ENCODE measurements at places on chromosomes 7 and 10.

DNA sequence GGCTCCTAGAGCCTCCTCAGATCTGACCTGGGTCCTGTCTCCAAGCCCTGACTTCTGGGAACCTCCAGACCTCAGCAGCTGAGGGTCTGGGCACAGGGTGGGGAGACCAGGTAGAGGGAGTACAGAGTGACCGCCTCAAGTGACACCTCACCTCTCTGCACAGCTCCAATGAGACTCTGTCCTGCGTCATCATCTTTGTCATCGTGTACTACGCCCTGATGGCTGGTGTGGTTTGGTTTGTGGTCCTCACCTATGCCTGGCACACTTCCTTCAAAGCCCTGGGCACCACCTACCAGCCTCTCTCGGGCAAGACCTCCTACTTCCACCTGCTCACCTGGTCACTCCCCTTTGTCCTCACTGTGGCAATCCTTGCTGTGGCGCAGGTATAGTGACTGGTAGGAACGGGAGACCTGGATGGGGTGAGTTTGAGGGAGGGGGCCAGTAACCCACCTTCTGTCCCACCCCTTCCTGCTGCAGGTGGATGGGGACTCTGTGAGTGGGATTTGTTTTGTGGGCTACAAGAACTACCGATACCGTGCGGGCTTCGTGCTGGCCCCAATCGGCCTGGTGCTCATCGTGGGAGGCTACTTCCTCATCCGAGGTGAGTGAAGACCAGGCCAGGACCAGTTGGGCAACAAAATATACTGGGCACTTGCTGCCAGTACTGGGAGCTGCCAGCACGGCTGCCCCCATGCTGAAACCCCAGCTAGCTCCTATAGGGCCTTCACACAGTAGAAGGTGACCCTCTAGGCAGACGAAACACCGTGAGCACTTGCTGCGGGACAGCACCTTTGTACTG, 17.8 kb downstream of the SMO start:
- DNase-seq = no peak

GRCh38 chr7:45007106-45007505, 7.1 kb downstream of the CCM2 start:
- no peak for DNase-seq

GRCh38 chr10:45660876-45661411, 11.6 kb downstream of the ZFAND4 start:
- no peak for DNase-seq

DNA sequence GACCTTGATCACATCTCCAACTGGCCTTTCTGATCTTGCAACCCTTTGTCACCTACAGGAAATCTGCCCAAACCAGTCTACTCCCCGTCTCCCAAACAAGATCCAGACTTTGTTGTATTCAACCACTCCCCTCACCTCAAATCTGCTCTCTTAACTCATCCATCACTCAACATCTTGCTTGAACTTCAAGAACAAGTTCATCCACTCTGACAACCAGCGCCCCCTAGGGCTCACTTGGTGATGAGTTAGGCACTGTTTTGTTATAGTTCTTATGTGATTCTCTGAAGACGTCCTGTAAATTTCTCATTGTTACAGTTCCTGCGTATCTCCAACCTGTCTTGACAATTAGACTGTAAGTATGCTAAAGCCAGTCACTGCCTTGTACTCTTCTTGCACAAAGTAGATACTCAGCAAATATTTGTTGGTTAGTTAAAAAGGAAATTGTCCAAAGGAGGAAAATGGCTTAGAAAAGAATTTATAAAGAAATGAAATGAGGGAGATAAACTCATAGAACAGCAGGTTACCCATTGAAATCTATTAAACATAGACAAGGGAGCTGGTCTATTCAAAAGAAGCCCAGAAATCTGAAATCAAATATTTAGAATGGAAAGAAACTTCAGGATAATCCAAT, 5.3 kb downstream of the FRMD4A start:
- DNase-seq = no peak

- no peak for DNase-seq
Measured at GRCh38 chr7:158228986-158229385, 358.6 kb downstream of the PTPRN2 start.

DNA sequence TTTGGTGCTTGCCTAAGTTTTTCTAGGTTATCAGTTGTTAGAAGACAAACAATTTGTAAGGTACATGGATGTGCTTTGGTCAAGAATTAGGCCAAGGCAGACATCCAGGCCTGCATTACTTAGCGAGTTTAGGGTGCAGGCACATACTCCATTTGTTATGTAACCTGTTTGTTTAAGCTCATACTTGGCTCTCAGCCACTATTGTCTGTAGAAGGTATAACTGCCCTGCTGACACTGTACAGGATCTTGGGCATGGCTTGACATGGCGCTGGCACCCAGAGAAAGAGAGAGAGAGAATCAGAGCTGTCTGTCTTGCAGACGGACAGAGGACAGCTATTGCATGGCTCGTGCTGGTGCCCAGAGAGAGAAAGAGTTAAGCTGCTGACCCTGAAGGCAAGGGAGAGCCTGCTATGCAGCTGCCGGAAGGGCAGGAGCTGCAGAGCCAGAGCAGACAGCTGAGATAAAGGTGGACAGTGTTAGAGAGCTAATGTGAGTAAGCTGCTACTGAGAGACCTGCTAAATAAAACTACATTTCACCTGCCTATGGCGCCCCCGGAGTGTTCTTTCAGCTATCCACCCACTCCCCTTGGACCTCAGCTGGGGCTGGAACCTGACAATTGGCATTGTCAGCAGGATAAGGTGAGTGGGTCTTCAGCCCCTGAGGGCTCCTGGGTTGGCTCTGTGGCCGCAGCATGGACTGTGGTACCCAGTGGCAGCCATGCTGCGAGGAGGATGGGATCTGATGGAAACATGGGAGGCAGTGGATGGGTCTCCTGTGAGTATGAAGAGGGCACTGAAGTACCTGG, 120.9 kb upstream of the TMEM106B start:
- DNase-seq = no peak

DNA sequence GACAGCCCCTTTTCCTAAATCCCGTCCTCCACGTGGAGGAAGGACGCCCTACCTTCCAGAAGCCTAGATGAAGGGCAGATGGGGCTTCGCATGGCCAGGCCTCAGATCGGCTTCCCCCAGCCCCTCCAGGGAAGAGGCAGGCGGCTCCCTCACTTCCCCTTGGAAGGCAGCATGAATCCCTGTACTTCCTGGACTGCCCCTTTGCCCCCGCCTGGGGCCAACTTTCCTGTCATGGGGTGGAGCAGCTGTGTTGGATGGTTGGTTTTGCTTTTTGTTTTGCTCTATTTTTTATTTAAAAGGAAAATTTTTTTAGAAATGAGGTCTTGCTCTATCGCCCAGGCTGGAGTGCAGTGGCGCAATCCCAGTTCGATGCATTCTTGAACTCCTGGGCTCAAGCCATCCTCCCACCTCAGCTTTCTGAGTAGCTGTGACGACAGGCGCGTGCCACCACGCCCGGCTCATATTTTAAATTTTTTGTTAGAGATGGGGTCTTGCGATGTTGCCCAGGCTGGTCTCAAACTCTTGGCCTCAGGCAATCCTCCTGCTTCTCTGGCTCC, 27.2 kb downstream of the GTF2IRD1 start:
- DNase-seq = no peak

- DNase-seq = peak; percentile 66
Measured at GRCh38 chr7:118214051-118214832, 10.3 kb upstream of the ANKRD7 start.

- DNase-seq = no peak
Measured at GRCh38 chr7:139431010-139431409, 52.5 kb downstream of the KLRG2 start.

GRCh38 chr7:113285411-113285810, 167.1 kb upstream of the SMIM30 start:
- no peak for DNase-seq

- DNase-seq = no peak
Measured at GRCh38 chr10:35758076-35758475, 116.0 kb upstream of the FZD8 start.

DNA sequence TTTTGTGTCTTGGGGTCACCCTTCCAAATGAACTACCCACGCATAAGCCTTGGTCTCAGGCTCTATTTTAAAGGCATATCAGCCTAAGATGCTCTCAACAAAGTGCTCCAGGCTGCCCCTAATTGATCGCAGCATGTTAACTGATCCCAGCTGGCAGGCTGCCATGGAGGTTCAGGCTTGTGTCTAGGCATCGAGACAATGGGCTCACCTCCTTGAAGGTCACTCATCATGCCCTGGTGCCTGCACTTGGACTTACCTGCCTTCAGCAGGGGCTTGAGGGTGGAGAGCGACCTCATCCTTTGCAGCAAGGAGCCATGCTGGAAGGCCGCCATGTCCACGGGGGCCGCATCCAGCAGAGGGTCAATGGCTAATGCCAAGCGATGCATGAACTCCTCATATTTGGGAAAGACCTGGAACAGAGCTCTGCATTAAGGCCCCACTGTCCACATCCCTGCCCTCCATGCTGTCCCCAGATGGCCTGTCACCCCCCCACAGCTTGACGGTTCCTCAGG, 17.8 kb downstream of the PYROXD2 start:
- no peak for DNase-seq

- DNase-seq = no peak
Measured at GRCh38 chr10:117514971-117515370, 27.6 kb upstream of the EMX2 start.

DNA sequence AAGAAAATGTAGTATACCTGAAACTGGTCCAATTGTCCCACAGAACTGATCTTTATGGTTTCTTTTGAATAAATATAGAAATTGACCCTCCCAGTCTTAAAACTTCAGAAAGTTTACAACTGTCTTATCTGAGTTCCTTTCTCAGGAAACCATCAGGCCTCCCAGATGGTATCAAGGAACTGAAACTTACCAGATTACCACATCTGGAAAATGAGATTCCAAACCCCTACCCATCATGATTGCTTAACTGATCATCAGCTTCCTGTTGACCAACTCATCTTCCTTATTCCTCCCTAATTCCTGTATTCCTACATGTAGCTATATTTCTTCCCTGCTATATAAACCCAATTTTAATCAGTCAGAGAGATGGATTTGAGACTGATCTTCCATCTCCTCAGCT, 5.5 kb downstream of the VWDE start:
- no peak for DNase-seq

DNA sequence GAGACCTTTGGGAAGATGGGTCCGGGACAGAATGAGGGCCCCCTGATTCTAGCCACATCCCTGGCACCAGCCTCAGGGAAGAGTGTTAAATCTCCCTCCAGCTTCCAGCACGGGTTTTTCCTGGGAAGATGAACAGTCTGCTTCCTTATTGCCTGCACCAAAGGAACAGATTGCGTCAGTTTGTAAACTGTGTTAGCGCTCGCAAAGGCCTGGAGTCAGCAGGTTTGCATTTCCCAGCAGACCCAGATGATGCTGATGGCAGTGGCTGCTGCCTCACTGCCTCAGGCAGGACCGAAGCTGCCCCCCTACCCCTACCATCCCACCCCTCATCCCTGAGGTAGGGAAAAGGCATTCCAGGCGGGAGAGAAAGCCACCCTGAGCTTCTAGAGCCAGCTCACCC, 34.6 kb upstream of the LRRC4 start:
- DNase-seq = no peak

- no peak for DNase-seq
Measured at GRCh38 chr7:78226059-78226719, 427.6 kb downstream of the PHTF2 start.

DNA sequence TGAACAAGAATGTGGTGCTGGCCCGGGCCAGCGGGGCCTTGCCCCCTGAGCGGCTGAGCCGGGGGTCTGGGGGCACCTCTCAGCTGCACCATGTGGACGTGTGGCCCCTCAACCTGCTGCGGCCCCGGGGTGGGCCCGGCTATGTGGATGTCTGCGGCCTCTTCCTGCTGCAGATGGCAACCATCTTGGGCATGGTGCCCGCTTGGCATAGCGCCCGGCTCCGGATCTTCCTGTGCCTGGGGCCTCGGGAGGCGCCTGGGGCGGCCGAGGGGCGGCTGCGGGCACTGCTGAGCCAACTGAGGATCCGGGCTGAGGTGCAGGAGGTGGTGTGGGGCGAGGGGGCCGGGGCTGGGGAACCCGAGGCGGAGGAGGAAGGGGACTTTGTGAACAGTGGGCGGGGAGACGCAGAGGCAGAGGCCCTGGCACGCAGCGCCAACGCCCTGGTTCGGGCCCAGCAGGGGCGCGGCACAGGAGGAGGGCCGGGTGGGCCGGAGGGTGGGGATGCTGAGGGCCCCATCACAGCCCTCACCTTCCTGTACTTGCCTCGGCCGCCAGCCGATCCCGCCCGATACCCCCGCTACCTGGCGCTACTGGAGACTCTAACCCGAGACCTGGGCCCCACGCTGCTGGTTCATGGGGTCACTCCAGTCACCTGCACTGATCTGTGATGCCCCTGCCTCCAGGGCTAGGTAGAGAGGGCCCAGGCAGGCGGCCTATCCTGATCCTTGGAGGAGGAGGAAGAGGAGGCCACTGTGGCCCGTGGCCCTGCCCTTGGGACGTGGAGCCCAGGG, 1.1 kb upstream of the TRIP6 start:
- DNase-seq = no peak

- DNase-seq = no peak
Measured at GRCh38 chr7:66696774-66697191, 43.8 kb upstream of the RABGEF1 start.

All from right renal cortex interstitium (tissue), 3 donors.